ENCODE measurements at places on chromosomes 12 and 14.

GRCh38 chr14:92484132-92484823, 29.3 kb upstream of the RIN3 start:
- DNase-seq = no peak

DNA sequence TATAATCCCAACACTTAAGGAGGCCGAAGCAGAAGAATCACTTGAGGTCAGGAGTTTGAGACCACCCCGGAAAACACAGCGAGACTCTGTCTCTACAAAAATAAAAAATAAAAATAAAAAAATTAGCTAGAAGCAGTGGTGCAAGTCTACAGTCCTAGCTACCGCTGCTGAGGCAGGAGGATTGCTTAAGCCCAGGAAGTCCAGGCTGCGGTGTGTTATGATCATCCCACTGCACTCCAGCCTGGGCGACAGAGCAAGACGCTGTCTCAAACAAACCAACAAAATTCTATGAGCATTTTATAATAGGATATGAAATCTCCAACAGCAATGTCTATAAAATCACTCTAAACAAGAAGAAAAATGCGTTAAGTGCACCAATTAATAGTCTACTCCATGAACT, 75.3 kb downstream of the PPP1R12A start:
- DNase-seq = no peak

GRCh38 chr14:104154246-104154645, 15.9 kb downstream of the KIF26A start:
- DNase-seq = no peak

- no peak for DNase-seq
Observed at GRCh38 chr14:92534932-92535643, 21.5 kb downstream of the RIN3 start.

DNA sequence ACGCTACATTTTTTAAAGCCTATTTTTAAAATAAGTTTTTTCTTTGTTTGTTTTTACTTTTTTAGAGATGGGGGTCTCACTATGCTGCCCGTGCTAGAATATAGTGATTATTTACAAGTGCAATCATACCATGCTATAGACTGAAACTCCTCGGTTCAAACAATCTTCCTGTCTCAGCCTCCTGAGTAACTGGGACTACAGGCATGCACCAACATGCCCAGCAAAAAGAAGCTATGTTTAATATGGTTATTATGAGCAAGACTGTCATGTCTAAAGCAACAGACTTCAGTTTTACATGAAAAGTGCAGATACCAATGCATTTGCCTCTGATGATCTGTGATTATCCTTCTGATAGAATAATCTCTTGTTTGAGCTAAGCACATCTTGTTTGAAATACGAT, 45.6 kb upstream of the SGPP1 start:
- DNase-seq = no peak

DNA sequence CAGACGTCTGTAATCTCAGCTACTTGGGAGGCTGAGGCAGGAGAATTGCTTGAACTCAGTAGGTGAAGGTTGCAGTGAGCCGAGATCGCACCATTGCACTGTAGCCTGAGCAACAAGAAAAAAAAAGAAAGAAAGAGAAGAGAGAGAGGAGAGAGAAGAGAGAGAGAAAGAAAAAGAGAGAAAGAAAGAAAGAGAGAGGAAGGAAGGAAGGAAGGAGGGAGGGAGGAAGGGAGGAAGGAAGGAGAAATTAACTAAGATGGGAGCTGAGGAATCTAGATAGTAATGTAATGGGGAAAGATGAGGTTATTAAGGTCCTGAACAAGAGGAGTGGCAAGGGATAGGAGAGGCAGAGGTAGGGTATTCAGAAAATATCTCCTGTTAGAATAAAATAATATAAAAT, 17.4 kb upstream of the SGPP1 start:
- DNase-seq = no peak

Data from amygdala (tissue), 56 donors.